ENCODE measurements at places on chromosomes 11 and 22. TPM values are rescaled to one million over a fixed set of nuclear protein-coding genes. Genes with fewer than 3 reads are reported as not detected.

GRCh38 chr11:2580061-2580421 is 119.8 kb downstream of the KCNQ1OT1 start:
- DNase-seq, result no peak

DNA sequence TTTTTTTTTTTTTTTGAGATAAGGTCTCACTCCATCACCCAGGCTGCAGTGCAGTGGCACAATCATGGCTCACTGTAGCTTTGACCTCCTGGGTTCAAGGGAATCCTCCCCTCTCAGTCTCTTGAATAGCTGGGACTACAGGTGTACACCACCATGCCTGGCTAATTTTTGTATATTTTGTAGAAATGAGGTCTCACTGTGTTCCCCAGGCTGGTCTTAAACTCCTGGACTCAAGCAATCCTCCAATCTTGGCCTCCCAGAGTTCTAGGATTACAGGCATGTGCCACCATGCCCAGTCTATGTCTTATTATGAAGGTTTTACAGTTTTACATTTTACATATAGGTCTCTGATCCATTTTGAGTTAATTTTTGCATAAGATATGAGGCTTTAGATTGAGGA is 20.4 kb upstream of the MAPK1 start:
- no peak for DNase-seq

Gene NCAPH2
- total RNA-seq, result 30.9 TPM

Gene RAG2
- not detected for total RNA-seq

DNA sequence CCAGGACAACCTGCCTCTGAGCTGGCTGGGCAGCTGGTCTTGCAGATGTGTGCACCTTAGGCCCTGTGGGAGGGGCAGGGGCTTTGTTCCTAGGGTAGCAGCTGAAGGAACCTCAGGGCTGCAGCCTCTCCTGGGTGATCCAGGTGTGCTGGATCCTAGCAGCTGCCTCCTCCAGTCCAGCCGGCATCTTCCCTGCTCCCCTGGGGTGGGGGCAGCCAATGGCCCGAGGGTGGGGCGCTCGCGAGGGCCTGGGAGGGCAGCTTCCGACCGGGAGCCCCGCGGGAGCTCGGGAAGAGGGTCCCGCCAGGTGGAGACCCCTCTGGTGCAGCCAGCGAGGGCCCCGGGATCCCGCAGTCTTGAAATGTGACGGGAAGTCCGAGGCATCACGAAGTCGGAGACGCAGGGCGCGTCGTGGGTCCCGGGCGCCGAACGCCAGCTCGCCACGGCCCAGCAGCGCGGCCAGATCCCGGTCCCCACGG is 1.7 kb downstream of the IFITM1 start:
- no peak for DNase-seq

- DNase-seq, result peak; percentile 35
Observed at GRCh38 chr22:45787759-45788158, 116.1 kb downstream of the ATXN10 start.

DNA sequence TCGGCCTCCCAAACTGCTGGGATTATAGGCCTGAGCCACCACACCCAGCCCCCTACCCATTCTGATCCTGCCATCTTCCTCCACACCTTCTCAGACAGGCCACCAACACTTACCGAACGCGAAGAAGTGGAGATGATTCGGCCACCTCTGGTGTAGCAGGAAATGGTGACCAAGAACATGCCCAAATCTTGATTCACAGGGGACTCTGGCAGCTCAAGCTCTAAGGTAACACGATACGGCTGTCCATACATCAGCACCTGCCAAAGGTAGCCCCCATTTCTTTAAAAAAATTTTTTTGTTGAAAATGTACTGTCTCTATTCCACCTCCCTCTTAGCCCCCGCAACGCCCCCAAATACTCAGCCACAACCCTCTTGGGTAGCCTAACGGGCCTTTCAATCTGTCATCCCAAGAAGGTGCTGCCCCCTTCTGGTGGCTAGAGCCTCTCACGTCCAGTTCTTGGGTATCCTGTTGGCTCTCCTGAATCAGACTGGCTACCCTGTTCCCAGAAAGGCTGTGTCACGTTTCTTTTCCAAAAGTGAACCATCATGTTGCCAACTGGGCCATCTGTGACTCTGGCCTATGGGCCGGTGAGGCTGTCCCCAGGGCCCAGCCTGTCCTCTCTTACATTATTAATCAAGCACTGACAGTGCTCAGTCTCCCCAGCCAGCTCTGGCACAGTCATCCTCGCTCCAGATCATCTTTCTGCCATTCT is 5.3 kb upstream of the LRRN4CL start:
- peak; percentile 91 for DNase-seq

Gene LRRC56
- 0.45 TPM for total RNA-seq

DNA sequence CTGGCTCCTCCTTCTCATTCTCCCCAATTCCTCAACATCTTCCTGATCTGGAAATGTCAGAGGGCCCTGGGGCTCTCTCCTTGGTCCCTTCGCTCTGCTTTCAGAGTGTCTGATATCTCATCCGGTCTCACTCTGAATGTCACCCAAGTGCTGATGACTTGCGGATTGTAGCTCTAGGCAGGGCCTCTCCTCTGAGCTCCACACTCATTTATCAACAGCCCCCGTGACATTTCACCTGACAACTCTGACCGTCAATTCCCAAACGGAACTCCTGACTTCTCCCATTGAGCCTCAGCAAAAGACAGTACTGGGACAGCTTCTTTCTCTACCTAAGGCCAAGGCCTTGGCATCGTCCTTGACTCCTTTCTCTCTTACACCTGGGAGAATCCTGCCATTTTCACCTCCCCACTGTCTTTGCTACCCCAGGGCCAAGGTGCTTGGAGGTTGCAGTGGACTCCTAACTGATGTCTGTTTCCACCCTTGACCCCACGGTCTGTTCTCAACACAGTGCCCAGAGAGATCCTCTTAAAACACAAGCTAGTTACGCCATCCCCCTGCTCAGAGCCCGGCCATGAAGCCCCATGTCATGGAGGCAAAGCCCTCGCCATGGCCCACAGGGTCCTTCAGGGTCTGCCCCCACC is 57.5 kb upstream of the THY1 start:
- DNase-seq, result no peak

DNA sequence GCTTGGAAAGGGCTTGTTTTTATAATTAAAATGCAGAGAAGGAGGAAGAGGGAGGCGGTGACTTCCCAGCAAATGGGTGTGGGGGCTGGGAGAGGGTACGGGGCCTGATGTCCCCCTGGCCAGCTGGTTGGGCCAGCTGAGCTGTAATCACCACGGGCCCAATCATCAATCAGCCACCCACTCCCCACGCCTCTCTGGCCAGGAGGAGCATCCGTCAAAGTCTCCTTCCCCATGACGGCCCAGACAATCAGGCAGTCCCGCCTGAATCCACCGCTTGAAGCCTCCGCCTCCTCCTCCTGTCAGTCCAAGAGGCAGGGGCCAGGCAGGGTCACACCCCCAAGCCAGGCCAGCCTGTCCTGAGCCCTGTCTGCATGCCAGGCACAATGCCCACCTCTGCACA is 13.3 kb upstream of the CABP7 start:
- no peak for DNase-seq

Gene BSX
- total RNA-seq, result not detected

Gene TEX54
- not detected for total RNA-seq

GRCh38 chr11:121829159-121829643 is 286.8 kb downstream of the BLID start:
- DNase-seq, result peak; percentile 99

Gene SF1
- 150 TPM for total RNA-seq

DNA sequence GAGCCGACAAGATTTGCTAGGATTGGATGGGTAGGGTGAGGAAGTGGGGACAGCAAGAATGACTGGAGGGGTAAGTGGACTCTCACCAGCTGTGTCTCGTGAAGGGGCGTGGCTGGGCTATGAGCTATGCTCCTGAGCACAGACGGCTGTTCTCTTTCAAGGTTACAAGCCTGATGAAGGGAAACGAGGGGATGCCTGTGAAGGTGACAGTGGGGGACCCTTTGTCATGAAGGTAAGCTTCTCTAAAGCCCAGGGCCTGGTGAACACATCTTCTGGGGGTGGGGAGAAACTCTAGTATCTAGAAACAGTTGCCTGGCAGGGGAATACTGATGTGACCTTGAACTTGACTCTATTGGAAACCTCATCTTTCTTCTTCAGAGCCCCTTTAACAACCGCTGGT is 19.9 kb downstream of the F2 start:
- DNase-seq, result no peak

- DNase-seq, result no peak
Observed at GRCh38 chr22:39169797-39170466, 17.5 kb upstream of the CBX7 start.

GRCh38 chr22:24049978-24050377 is 38.9 kb downstream of the CABIN1 start:
- DNase-seq, result no peak

DNA sequence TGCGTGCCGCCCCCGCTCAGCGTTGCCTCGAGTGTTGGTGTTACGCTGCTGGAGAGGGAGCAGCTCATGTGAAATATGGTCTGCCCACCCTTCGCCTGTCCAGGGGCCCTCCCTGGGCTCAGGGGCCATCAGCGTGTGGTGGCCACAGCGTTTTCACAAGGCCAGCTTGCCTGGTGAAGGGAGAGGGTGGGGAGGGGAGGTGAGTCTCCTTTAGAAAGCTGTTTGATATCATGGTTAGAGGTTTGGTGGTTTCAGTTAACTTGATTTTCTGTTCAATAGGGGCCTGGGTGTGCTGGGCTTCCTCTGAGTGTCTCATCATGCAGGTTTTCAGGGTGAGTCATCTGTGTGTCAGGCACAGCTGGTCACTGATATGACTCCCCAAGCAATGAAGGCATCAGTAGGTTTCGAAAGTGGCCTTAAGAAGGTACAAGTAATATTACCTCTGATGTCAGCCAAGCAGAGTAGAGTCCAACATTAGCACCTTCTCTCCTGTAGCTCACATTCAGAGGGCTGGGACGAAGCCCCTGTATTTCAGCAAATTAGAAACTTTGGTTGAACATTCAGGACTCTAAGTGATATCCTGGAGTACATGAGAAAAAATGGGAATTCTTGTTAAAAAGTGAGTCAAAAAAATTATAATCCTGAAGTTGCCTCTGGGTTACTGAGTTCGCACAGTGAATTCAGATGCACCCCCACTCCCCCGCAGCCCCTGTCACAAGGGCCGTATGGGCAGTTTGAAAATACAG is 172.5 kb downstream of the TBC1D22A start:
- DNase-seq, result peak; percentile 85

GRCh38 chr11:60251485-60252212 is 8.7 kb upstream of the MS4A4E start:
- DNase-seq, result no peak

- DNase-seq, result no peak
Observed at GRCh38 chr22:48896766-48897644, 930.7 kb downstream of the BRD1 start.

- peak; percentile 73 for DNase-seq
Observed at GRCh38 chr22:40036591-40037225, 42.0 kb downstream of the FAM83F start.

GRCh38 chr11:58787903-58788302 is 56.2 kb upstream of the GLYAT start:
- DNase-seq, result no peak

GRCh38 chr22:27820896-27821866 is 19.6 kb upstream of the MN1 start:
- DNase-seq, result no peak

DNA sequence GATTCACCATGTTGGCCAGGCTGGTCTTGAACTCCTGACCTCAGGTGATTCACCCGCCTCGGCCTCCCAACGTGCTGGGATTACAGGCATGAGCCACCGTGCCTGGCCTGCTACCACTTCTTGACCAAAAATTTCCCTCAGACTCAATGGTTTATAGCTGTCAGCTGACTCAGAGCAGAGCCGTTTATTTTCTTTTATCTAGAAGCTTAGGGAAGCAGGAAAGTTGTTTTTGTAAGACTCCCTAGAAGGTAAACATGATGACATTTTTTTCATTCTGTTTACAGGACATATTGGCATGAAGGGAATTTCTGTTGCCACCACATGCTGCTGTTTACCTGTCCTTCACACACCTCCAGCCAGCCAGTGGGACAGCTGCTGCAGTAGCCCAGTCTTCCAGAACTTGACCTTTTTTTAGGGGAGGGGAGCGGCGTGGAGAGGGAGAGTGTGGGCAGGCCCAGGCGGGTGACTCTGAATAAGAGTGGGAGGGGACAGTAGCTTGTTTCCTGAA is 56.1 kb upstream of the PTPRJ start:
- peak; percentile 70 for DNase-seq

- peak; percentile 89 for DNase-seq
Observed at GRCh38 chr11:12281571-12282478, 95.5 kb upstream of the PARVA start.

Gene CDC42EP1
- total RNA-seq, result 30.3 TPM

- no peak for DNase-seq
Observed at GRCh38 chr22:31094021-31094551, 13.0 kb downstream of the SMTN start.

DNA sequence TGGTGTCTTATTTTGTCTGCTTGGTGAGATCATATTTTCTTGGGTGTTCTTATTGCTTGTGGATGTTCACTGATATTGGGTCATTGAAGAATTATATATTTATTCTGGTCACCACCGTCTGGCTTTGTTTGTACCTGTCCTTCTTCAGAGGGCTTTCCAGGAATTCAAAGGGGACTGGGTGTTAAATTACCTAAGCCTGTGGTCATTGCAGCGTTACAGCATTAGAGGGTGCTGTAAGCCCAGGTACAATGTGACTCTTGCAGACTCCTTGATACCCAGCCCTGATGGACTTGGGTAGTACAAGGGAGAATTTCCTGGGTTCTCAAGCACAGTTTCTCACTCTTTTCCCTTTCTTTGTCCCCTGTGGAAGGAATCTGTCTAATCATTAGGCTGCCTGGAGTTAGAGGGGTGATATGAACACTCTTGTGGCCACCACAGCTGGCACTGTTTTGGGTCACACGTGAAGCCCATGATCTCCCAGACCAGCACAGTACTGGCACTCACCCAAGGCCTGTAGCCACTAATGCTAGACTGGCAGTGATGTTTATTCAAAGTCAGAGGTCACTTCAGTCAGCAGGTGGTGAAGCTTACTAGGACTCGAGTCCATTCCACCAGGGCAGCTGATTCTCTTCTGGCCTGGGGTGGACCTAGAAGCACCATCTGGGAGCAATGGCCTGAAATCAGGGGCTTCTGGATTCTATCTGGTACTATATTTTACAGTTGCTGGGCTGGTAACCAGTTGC is 56.1 kb upstream of the NARS2 start:
- no peak for DNase-seq

Gene OR6T1
- total RNA-seq, result not detected

Gene ISX
- total RNA-seq, result not detected

Gene DCHS1
- total RNA-seq, result 5.2 TPM

GRCh38 chr11:119710417-119710816 is 18.6 kb downstream of the NECTIN1 start:
- DNase-seq, result no peak

Measured in fibroblast of the aortic adventitia (primary cell).